Esophagus mucosa (tissue), 1 donor: ENCODE measurements at places on chromosomes 3 and 15. TPM values are rescaled to one million over a fixed set of nuclear protein-coding genes. Genes with fewer than 3 reads are reported as not detected.

DNA sequence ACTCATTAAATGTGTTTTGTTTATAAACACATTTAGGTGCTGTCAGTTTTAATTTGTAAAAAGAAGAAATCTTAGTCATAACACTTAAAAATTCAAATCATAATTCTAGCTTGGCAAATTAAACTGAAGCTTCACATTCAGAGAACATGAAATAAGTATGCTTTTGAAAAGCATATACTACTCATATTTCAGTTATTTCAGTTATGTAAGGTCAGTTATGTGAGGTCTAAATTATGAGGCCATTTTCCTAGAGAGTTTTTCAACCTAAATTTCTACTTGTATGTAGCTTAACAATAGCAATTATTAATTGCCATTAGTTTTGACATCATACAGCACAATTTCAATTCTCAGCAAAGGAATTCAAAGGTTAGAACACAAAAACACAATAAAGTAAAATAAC, 465.0 kb downstream of the PLOD2 start:
- no peak for ATAC-seq

GRCh38 chr15:59304034-59304795, 68.5 kb downstream of the MYO1E start:
- no peak for ATAC-seq

DNA sequence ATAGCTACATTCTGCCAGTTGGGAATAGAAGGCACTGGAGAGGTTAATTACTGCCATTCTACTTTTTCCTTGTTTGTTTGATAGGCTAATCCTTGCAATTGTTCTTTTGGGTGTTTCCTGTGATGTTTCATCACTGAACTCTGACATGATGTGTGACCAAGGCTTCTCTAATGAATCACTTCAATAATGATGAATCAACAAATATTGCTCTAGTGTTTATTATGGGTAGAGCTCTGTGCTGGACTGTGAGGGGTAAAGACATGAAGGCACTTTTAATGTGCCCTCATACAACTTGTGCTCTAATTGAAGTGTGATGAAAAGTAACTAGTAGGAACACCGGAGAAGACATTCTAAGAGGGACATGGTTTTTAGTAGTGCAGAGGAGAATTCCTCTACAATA, 233.6 kb downstream of the WDR72 start:
- ATAC-seq, result no peak

DNA sequence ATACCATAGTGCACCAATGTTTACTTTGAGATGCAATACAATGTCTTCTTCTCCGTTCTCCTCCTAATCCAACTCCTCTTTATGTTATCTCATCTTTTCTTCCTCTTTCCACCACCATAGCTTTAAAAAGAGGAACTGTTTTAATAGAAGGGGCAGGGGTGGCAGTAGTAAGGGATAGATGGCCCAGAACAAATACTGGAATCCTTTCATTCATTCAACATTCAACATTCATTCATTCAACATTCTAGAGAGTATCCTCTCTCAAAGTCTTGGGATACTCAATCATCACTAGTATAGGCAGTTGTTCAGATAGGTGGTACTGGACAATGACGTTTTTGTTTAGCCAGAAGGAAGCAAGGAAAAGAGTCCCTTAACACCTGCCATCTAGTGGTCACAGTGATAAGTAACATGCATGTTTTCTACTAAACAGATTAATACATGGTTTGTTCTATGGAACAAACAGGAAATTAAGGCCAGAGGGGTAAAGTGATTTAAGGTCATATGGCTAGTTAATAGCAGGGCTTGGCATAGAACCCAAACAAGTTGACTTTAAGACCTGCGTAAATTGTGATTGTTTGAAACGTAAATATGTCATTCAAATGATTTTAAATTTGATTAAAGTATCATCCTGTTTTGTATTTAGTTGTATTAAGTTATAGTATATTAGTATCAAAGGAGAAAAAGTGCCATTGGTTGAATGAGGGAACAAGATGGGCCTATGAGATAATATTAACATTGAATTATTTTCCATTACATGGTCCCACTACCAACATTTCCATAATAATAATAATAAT, 26.9 kb upstream of the EHHADH start:
- no peak for ATAC-seq

Gene SNX33
- total RNA-seq, result 24.7 TPM

GRCh38 chr3:43077261-43077660, 28.6 kb downstream of the POMGNT2 start:
- no peak for ATAC-seq

Gene BBX
- total RNA-seq, result 19.9 TPM

Gene SLC6A1
- total RNA-seq, result 6.3 TPM

GRCh38 chr15:49831206-49831965, 210.5 kb downstream of the DTWD1 start:
- no peak for ATAC-seq

GRCh38 chr15:89794627-89795241, 18.6 kb downstream of the MESP2 start:
- ATAC-seq, result no peak

GRCh38 chr15:39365161-39365560, 215.7 kb upstream of the THBS1 start:
- ATAC-seq, result no peak

DNA sequence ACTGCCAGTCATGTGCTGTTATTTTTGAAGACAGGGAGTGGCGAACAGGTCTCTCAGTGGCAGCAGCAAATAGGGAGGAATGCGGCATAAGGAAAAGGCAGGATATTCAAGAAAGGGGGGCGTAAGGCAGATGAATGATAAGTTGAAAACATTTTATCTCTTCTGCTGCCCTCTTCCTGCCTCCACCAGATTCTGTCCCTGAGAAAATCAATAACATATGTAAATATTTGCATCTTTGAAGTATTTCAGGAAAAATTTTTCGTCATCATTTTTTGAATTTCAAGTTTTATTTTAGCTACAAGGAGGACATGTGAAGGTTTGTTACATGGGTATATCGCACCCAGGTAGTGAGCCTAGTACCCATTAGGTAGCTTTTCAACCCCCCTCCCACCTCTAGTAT, 616.7 kb downstream of the MCTP2 start:
- ATAC-seq, result no peak

GRCh38 chr3:185858502-185859225, 33.8 kb upstream of the IGF2BP2 start:
- no peak for ATAC-seq

Gene GOLGA8O
- total RNA-seq, result 1.4 TPM

DNA sequence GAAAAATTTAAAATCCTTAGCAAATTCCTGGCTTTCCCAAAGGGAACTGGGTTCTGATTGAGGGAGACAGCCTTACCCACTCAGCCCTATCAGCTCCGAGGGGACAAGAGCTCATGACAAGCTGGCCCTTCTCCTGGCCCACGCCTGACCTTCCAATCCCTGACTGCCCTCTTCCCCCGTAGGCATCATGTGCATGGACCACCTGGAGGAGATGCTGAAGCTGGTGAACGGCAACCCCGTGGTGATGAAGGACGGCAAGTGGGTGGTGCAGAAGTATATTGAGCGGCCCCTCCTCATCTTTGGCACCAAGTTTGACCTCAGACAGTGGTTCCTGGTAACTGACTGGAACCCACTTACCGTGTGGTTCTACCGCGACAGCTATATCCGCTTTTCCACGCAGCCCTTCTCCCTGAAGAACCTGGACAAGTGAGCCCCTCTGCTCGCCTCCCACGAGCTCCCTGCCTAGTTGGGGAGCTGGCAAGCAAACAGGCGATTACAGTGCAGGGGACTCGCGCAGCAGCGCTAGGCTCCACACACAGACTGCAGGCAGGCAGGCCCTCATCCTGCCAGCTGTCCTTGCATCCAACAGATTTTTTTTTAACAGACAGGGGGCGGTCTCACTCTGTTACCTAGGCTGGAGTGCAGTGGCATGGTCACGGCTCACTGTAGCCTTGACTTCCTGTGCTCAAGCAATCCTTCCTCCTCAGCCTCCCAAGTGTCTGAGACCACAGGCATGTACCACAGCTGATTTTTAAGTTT, 16.8 kb downstream of the RPUSD3 start:
- peak; percentile 35 for ATAC-seq

DNA sequence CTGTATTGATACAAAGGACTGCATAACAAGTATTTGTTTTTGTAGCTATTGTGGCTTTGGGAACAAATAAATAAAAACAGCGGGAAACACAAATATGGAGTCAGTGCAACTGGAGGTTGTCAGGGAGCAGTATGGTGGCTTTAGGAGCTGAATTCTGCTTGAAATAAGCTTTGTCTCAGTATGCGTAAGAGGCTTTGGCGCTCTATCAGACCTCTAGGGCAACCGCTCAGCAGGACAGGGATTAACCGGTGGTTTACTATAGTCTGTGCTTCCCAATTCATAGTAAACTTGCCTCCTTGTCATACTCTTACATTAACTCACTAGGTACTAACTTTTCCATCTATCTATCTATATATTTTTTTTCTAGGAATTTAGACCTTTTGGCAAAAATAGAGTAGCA, 104.6 kb downstream of the ZIC1 start:
- no peak for ATAC-seq

Gene VIPR1
- total RNA-seq, result 3.9 TPM
